Inflammatory macrophage treated with lipopolysaccharide for 4 hours (primary cell): ENCODE measurements at places on chromosomes 4 and X.

GRCh38 chr4:119726505-119726904, 97.9 kb upstream of the PDE5A start:
- DNase-seq: no peak

DNA sequence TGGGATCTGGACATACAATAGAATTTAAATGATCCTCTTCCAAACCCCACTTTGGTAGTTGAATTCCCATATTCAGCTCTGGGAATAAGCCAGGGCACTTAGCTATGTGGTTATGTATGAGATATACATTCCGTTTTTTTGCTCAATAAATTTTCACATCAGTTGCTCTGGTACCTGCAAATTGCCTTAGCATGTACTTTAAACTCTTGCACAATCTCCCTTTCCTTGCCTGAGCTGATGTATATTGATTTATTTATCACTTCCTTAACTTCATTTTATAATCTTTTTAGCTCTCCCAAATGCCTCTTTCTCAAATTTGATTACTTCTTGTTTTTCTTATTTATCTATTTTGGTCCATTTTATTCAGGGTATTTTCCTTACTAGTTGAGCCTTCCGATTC, 90.1 kb upstream of the AGA start:
- DNase-seq: no peak

DNA sequence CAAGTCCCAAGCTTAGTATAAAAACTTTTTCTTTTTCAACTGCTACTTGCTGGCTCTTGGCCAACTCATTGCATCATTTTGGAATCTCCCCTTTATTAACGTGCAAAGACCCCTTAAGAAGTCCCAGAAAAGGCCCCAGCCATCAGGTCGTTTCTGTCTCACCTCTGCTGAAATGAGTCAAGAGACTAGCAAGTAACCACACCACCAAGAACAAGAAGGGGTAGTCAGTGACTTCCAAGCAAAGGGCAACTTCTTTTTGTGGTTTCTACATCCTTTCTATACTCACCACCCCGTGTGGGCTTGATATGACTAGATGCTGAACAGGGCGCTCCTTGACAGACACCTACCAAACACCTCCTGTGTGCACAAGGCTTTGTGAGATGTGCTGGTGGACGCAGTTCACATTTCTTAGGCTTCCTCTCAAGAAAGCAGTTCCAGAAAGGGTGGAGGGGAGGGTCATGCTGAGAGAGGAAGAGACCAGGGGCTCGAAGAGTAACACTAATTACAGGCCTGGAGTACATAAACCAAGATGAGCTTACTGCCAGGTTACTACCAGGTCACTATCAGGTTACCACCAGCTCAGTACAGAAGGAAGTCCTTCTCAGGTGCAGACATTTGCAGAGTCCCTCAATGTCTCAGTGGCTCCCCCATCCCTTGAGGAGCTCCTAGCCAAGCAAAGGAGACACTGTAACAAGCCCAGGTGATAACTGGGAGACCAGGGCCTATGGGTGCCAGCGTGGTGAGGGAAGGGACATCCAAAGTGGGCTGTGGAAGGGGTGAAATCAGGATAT, 19.3 kb downstream of the JAKMIP1 start:
- no peak for DNase-seq

- DNase-seq: no peak
Observed at GRCh38 chrX:81261576-81261975, 59.7 kb downstream of the SH3BGRL start.

- DNase-seq: peak; percentile 42
Observed at GRCh38 chrX:154411981-154412340, 622 bp downstream of the TAFAZZIN start.
